ENCODE measurements at places on chromosomes 5 and 9.

GRCh38 chr5:18491349-18491748 is 857.1 kb downstream of the TAF11L14 start:
- DNase-seq, result no peak

- DNase-seq, result peak; percentile 15
These were observed 6.1 kb upstream of the ZNF79 start for GRCh38 chr9:127418037-127418471.

DNA sequence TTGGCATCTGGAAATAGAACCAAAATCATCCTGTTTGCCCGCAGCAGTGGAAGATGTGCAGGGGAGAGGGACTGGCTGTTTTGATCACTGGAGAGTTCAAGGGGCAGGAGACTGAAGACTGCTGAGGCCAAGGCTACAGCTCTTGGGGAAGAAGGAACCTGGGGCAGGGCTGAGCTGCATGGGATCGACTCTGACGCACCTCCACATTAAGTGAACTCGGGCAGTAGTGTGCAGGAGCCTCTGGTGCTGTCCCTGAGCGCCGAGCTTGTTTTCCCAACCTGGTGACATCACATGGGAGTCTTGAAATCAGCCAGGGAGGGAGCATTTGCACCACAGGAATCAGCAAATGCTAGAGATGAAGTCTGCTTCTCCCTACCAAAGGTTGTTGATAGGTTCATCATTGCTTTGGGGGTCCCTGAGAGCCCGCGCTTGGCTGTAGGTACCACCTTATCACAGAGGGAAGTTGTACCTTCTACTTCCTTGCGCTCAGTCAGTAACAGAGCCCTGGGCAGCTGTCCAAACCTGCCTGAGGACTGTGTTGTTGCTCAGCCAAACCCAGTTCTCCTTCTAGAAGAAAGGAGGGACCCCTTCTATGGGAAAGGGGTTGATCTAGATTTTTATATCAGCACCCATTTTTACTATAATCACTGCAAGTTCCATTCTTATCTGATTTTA is 52.3 kb upstream of the CTSL start:
- no peak for DNase-seq

GRCh38 chr5:127170918-127171600 is 97.8 kb upstream of the C5orf63 start:
- no peak for DNase-seq

DNA sequence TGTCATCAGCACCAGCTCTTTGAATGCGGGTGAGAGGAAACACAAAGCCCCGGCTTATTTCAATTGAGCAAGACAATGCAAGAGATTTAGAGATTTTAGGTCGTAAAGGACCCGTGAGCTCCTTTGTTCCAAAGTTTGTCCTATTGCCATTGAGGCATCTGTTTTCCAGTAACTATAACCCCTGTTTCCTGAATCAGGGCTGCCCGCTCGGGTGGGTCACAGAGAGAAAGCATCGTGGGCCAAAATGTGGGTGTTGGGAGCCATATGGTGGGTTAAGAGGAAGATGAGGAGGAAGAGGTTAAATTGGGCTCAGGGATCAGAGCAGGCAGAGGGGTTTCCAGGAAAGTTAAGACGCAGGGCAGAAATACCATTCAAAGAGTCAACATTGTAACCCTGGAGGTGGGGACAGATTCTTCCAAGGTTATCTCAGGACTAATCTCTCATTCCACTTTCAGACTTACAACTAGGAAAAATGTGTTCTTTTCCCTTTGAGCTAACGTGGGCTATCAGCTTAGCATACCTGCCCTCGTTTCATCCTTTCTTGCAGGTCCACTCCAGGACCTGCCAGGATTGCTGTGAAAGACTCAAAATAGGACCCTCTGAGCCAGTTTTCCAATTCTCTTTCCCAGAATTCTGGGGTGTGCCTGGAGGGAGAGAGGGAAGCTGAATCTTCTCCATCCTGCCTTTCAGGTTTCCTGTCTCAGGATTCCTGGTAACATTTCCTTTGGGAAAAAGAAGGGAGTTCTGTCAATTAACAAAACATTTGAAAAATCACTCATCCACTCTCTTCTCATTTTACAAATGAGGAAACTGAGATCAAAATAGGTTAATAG is 95.5 kb upstream of the TAF11L2 start:
- DNase-seq, result no peak

GRCh38 chr5:14202462-14202861 is 59.3 kb downstream of the TRIO start:
- peak; percentile 85 for DNase-seq

DNA sequence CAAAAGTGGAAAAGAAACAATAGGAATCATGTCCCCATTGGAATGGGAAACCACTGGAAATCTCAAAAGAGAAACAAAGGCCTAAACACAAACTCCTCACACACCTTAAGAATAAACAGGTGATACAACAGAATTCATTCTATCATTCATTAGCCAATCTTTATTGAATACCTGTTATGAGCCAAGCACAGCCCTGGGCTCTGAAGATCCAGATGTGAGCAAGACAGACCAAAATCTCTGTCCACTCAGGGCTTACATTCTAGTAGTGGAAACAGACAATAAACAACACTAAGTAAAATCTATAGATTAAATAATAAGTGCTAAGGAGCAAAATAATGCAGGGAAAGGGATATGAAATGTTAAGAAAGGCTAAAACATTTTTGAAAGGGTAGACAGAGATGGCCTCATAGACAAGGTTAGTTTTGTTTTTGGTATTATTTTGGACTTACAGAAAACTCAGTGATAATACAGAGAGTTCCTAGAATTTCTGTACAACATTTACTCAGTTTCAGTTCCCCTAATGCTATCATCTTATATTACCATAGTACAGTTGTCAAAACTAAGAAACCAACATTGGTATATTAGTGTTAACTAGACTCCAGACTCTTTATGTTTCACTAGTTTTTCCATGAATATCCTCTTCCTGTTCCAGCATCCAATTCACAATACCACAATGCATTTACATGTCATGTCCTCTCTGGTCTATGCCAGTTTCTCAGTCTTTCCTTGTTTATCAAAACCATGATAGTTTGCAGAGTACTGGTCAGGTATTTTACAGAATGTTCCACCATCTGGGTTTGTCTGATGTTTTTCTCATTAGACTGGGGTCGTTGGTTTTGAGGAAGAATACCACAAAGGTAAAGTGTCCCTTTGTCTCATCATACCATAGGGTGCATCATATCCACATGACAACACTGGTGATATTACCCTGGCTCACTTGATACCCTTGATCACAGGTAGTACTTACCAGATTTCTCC is 103.7 kb downstream of the SIL1 start:
- no peak for DNase-seq

- DNase-seq, result no peak
These were observed 365.9 kb downstream of the PLK2 start for GRCh38 chr5:58094031-58094430.

DNA sequence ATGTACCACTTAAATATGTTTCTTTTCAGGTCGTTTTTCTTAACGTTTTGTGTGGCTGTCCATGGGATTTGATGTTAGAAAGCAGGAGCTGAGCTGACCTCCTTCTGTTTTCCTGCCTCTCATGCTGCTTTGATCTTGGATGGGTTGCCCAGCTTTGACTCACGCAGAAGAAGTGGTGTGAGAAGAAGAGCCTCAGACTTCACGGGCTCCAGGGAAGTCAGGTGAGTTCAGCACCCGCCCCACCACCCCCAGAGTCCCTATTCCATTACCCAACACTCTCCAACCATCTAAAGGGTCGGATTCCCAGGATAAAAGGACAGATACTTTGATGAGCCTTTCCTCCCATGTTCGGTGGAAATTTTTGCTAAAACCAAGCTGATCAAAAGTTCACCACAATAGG is 373.4 kb downstream of the IRX2 start:
- DNase-seq, result no peak

DNA sequence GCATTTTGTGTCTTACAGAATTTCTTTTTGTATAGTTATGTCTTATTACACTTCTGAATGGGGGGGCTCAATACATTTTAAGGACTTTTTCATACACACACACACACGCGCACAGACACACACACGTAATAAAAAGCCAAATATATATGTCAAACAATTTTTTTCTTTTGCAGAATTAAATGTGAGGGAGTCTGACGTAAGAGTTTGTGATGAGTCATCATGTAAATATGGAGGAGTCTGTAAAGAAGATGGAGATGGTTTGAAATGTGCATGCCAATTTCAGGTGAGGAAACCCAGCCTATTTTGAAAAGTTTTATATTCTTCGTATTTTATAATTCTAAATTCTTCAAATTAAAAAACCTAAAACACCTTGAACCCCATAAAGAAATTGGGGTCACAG is 25.6 kb downstream of the TMEFF1 start:
- no peak for DNase-seq

GRCh38 chr5:109907189-109907588 is 217.5 kb downstream of the MAN2A1 start:
- no peak for DNase-seq

- peak; percentile 54 for DNase-seq
These were observed 4.8 kb upstream of the F2RL1 start for GRCh38 chr5:76813982-76814562.

GRCh38 chr9:137163365-137163715 is 6.5 kb downstream of the LRRC26 start:
- no peak for DNase-seq

- DNase-seq, result no peak
These were observed 30.0 kb downstream of the TENT2 start for GRCh38 chr5:79642210-79642609.

DNA sequence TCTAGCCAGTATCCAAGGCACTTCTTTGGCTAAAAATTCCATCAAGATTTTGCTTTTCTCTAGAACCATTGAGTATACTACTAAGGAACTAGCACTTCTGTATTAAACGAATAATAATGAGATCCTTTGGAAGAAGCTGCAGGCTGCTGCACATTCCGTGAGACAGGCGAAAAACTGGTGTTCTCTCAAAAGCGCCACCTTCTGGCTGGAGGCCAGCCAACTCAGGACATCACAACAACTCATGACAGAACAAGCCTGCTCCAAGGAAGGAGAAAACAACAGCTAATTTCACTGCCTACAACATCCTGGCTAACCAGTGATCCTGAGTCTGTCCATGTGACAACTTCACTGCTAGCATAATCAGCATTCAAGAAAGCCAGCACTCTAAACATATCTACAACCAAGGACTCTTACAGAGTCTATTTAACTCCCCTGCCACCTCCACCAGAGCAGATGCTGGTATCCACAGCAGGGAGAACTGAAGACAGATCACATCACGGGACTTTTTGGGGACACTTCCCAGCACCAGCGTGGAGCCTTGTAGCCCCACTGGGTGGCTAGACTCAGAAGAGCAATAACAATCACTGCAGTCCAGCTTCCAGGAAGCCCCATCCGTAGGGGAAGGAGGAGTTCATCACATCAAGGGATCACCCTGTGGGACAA is 150.5 kb downstream of the YTHDC2 start:
- peak; percentile 56 for DNase-seq

DNA sequence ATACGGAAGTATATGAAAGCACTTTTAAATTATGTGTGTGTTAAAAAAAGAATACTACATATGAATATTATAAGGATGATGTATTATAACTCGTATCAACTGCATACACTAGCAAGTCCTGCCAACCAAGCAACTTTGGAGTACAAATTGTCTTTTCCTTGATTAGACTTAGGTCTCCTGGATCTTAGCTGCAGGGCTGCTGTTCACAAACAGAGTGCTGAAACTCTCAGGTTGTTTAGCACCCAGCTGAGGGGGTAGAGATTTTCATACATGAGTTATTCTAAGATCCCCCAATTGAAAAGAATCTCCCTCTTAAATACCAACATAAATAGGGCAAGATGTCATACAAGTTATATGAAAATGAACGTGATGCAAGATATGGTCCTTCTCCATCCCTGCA is 149.8 kb upstream of the TNC start:
- no peak for DNase-seq

DNA sequence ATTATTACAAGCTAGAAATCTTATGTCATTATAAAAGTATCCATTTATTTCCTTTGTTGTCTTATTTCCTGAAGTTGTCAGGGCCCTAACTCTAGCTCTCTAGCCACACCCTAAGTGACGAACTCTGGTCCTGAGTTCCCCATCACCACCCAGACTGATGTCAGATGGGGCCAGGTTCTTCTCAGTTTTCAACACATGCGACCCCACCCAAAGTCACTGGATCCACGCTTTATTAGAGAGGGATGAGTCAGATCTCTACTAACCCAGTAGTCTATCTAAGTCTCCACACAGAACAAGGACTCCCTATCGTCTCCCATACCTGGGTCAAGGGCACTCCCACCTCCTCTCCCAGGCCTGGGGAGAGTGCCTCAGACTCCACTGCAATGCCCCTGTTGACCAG is 6.8 kb upstream of the FEM1C start:
- DNase-seq, result no peak

DNA sequence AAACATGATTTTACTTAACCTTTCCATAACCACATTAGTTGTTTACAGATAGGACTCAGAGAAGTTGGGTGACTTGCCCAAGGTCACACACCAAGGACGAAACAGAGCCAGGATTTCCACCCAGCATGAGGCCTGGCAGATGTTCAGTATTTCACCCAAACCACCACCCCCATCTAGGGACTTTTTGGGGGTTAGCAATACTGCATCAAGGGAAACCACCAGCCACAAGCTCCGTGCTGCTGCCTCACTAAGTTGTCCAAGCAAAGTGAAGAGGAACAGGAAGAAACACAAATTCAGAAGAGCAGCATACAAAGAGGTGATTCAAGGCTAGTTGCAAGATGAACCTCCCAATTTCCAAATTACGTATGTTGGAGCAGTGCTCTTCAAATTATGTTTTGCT is 219.6 kb upstream of the RORB start:
- DNase-seq, result no peak

DNA sequence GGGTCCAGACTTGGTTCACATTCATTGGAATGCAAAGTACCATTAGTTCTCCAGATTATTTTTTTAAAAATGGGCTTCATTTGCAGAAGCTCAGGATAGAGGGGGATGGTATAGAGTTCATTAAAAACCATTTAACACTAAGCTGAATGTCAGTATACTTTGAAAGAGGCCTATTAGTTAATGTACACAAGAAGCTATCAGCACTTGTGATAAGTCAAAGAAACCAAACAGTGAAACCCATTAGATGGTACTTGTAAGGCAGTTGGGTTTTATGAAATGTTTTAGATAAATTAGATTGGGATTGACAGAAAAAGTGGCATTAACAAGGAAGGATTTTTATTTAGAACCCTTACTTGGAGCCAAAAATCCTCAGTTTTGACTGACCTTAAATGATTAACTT is 229.2 kb upstream of the MPDZ start:
- DNase-seq, result no peak

DNA sequence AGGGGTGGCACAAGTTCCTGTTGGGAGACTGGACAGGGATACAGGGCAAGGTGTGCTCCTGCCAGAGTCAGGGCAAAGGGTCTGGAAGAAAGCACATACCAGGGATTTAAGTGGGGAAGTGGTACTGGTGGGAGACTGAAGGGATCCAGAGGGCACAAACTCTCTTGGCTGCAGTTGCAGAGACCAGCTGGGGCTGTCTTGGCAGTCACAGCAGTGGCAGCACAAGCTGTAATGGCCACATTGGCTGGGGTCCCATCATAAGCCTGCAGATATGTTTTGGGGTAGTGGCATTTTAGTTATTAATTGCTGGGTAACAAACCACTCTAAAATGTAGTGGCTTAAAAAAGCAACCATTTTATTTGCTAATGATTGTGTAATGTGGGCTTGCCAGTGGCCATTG is 492.2 kb downstream of the ENC1 start:
- no peak for DNase-seq

- peak; percentile 41 for DNase-seq
These were observed 110.0 kb downstream of the ENC1 start for GRCh38 chr5:74530326-74531050.

- no peak for DNase-seq
These were observed 1076.7 kb upstream of the DMAC1 start for GRCh38 chr9:8876303-8876702.

- no peak for DNase-seq
These were observed 107.2 kb downstream of the C5orf15 start for GRCh38 chr5:133861161-133861737.

Measured in endothelial cell of umbilical vein (primary cell).